Liver (tissue), 10 donors: ENCODE measurements at places on chromosomes 5 and 9.

DNA sequence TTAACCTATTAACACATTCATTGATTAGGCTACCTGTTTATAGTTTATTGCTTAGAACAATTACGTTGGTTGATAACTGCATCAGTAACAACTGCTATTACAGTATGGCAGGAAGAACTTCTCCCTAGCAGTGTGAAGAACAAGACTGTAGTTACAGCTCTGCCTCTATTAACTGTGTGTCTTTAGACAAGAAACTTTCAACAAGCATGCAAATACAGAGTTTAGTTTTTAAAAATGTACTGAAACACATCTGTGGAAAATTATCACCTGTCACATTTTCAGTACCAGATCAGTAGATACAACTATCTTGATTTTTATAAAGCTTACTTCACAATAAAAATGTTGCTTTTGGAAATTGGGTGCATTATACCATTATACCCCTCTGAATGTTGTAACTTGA, 22.2 kb downstream of the ELL2 start:
- no peak for DNase-seq

GRCh38 chr9:17614903-17615302, 36.0 kb downstream of the SH3GL2 start:
- no peak for DNase-seq

GRCh38 chr5:37836592-37837413, 3.0 kb downstream of the GDNF start:
- DNase-seq: no peak

DNA sequence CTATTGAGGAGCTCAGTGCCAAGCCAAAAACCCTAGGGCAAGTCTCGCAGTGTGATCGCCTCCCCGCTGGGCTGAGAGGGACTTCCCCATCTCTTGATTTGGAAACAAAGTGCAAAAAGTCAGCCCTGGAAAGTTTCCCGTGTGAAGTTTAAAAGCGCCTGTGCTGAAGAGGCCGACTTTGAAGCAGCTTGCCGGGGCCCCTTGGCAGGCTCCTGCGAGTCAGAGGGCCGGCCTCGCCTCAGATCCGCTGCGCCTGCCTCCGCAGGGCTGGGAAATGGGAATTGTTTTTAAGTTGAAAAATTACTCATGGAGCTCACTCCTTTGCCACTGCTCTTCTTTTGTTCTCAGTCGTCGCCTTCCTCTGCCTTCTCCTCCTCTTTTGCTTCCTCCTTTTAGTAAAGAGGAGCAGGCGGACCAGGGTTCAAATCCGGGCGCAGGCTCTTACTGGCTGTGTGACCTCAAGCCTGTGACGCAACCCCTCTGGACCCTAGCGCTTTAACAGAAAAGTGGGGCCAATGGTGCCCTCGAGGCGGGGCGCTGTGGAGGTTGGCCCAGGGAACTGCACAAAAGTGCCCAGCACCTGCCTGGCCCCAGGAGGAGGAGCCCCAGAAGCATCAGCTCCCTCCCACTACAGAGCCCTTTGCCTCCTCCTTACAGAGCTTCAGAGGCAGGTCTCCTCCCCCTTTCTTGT, 14.7 kb upstream of the LHX2 start:
- DNase-seq: no peak

- no peak for DNase-seq
Observed at GRCh38 chr9:125099816-125100215, 43.5 kb downstream of the SCAI start.

DNA sequence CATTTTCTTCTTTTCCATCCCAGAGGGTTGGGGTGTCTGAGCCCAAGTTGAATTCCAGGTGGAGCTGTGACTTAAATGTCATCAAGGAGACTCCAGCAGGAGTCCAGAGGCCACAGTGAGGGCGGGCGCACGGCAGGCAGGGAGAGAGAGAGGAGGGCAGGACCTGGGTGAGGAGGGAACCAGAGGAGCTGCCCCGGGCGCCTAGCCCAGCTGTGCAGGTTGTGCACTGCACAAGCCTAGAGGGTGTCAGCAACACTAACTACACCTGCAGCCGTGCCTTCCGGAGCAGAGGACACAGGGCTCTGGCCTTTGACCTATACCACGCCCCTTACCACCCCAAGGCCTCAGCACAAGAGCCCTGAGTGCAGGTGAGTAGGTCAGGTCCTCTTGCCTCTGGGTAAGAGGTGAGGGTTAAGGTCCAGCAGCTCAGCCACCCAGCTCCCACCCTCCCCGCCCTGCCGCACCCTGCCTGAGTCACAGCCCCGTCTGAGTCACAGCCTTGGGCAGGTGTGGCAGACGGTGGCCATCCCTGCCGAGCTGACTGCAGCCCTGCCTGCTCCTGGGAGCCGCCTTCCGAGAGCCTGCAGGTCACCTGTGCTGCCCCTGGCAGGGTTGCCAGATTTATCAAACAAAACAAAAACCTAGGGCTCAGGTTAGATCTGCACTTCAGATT, 6.4 kb upstream of the AGPAT2 start:
- DNase-seq: peak; percentile 66
